ENCODE measurements at places on chromosomes 4 and X.

DNA sequence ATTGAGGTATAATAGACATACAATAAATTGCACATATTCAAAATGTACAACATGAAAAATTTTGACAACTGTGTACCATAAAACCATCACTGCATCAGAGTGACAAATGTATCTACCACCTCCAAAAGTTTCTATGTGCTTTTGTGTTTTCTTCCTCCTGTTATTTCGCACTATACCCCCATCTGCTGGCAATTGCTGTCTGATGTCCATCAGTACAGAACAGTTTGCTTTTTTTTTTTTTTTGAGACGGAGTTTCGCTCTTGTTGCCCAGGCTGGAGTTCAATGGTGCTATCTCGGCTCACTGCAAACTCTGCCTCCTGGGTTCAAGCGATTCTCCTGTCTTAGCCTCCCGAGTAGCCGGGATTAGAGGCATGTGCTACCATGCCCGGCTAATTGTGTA lies 154.3 kb upstream of the GIMD1 start:
- DNase-seq = no peak

DNA sequence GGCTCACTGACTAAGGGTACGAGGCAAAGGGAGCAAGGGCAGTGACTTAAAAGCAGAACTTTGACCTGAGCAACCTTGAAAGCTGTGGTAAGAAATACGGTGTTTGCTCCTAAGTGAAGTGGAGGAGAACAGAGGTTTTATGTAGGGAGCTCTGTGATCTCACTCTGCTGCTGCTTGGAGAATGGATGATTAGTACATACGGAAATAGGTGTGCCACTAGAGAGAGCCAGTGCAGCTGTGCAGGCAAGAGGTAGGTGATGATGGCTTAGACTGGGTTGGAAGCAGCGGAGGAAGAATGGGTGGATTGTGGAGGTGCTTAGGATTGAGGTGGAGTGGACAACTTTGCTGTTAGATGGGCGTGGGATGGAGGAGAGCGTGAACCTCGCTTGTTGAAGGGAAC lies 85.0 kb downstream of the FAM193A start:
- DNase-seq = no peak

GRCh38 chr4:182306792-182307507 lies 63.7 kb downstream of the TENM3 start:
- DNase-seq = peak; percentile 44

GRCh38 chr4:76429636-76430035 lies 5.4 kb upstream of the SHROOM3 start:
- no peak for DNase-seq

DNA sequence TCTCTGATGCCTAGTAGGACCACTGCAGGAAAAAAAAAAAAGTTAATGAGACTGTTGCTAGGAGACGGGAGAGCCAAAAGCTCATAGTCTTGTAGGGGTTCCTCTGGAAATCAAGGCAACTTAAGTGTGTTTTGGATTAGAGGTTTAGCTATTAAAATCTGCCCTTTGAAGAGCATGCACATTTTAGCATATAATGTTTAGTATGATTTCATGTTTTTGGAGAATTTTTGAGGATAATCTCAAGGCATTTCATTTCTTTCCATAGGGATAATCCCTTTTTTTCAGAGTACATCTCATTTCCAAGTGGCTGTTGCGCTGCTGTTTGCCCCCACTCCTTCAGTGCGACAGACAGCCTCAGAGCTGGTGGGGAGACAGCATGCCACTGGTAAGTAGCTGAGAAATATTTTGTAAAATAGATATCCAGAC lies at the start of gene LINC00632:
LINC00632 (plus strand) TSS at position 339 of the 426 bp plus-strand sequence.
- no peak for DNase-seq

DNA sequence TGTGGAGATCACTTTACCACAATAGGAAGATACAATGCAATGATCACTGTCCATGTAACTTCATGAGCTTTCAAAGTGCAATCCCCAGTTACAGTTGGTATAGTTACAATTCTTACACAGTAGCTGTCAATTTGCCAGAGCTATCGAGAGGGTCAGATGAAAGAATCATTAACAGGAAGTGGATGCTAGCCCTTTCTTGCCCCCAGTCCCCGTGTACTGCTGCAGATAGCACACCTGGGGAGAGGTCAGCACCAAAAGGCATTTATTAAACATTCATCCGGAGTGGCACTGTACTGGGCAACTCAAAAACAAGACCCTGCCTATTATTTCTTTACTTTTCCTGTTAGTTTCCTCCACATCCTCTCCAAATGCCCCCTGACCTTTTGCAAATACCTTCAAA lies 47.7 kb downstream of the SOD3 start:
- DNase-seq = no peak

GRCh38 chr4:114076899-114077570 lies 97.6 kb upstream of the ARSJ start:
- DNase-seq = no peak

GRCh38 chr4:184169225-184169867 lies 48.3 kb downstream of the ENPP6 start:
- no peak for DNase-seq

GRCh38 chr4:171235521-171235920 lies 577.7 kb upstream of the GALNTL6 start:
- DNase-seq = no peak

- DNase-seq = peak; percentile 1
These were observed 1290.9 kb downstream of the PCDH18 start for GRCh38 chr4:136241221-136241986.
